Ecto neural progenitor cell (in vitro differentiated cells): ENCODE measurements at places on chromosomes 1 and 21.

GRCh38 chr1:87683196-87683956 lies 354.7 kb downstream of the LMO4 start:
- no peak for DNase-seq

- no peak for DNase-seq
Observed at GRCh38 chr1:29974316-29974724, 738.0 kb downstream of the PTPRU start.

GRCh38 chr21:25838809-25839208 lies 104.0 kb downstream of the GABPA start:
- no peak for DNase-seq

- DNase-seq = peak; percentile 83
Observed at GRCh38 chr21:44299458-44300261, at the start of gene PFKL. Gene PFKL, plus strand, starts transcription at chr21:44300053. Its CDS starts 53 bp downstream, at chr21:44300106.

DNA sequence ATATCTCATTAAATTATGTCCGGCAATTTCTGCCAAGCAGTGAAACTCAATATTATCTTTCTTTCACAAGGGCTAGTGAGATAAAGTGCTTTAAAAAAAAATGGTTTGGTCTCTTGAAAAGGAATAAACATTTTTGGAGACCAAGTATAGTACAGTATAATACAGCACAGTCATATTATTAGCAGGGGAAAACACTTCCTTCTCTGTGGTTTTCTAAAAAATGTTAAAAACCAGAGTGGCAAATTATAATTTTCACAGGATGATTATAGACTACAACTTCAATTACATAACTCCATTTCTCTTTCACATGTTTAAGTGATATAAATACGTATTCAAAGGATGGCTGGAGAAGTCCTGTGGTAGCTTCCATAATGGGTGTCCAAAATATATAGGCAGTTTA lies 170.3 kb upstream of the DMRTA2 start:
- no peak for DNase-seq

- DNase-seq = no peak
Observed at GRCh38 chr1:89888480-89889322, 67.9 kb downstream of the LRRC8D start.

GRCh38 chr1:184359909-184360308 lies 26.9 kb upstream of the C1orf21 start:
- DNase-seq = no peak

- DNase-seq = no peak
Observed at GRCh38 chr1:156480016-156480370, 20.6 kb downstream of the MEF2D start.

- DNase-seq = no peak
Observed at GRCh38 chr1:200873671-200874397, 1.1 kb downstream of the GPR25 start.

GRCh38 chr1:43914576-43915525 lies 18.8 kb upstream of the ARTN start:
- no peak for DNase-seq

DNA sequence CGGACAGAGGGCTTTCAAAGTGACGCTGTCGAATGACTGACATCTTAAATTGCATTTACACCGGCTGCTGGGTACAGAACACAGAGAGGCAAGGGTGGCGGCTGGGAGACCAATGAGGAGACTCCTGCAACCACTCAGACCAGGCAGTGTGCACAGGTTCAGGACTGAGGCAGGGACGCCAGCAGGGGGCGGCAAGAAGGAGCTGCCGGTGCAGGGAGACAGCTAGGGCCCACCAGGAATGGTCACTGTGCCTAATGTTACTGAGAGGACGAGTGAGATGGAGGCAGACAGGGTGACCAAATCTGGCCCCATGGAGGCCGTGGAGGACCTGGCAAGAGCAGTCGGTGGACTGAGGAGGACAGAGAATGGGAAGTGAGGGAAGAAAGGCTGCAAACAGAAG lies 23.5 kb downstream of the GLIS1 start:
- peak; percentile 80 for DNase-seq

DNA sequence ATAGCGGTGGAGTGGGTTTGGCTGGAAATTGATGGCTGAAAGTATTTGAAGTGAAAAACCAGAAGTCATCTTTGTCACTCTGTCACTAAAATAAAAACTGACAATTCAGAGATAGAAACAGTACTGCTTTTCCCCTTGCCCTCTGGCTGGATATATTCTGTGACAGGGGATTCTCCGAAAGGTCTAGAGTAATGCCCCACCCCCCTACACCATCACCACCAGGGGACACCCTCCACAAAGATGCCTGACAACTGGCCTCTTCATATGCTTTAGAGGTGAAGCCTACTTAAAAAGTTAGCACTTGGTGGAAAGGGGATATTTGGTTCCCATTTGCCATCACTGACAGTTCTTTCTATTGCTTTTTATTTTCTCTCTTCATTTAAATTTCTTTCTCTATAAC lies 73.5 kb downstream of the SGIP1 start:
- no peak for DNase-seq

GRCh38 chr1:60367532-60367931 lies 294.0 kb upstream of the C1orf87 start:
- peak; percentile 44 for DNase-seq

GRCh38 chr1:30525631-30525970 lies 197.8 kb downstream of the MATN1 start:
- DNase-seq = no peak

DNA sequence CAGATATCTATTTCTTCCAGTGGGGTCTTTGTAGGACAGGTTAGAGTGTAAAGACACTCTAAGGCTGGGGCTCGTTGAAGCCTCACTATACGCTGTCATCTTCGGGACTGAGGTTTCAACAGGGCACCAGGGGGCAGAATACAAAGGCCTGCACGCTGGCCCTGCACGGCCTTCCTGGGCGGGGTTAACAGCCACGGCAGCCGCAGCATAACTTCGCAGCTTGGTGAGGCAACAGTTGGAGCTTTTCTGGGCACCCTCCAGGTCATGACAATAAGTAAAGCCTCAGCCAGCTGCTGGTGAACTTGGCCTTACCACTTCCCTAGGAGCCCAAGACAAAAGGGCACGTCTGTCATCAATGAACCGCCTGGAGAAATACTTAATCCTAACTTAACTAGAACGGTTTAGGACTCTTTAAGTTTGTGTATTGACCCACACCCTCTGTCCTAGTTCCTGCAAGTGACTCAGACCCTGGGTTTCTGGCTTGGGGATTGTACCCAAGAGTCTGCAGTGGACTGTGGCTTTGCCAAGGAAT lies 2.3 kb upstream of the RUNX1 start:
- DNase-seq = peak; percentile 79

- DNase-seq = no peak
Observed at GRCh38 chr1:202638019-202638700, 72.1 kb downstream of the SYT2 start.

- no peak for DNase-seq
Observed at GRCh38 chr1:215539803-215540570, 27.1 kb upstream of the KCTD3 start.

DNA sequence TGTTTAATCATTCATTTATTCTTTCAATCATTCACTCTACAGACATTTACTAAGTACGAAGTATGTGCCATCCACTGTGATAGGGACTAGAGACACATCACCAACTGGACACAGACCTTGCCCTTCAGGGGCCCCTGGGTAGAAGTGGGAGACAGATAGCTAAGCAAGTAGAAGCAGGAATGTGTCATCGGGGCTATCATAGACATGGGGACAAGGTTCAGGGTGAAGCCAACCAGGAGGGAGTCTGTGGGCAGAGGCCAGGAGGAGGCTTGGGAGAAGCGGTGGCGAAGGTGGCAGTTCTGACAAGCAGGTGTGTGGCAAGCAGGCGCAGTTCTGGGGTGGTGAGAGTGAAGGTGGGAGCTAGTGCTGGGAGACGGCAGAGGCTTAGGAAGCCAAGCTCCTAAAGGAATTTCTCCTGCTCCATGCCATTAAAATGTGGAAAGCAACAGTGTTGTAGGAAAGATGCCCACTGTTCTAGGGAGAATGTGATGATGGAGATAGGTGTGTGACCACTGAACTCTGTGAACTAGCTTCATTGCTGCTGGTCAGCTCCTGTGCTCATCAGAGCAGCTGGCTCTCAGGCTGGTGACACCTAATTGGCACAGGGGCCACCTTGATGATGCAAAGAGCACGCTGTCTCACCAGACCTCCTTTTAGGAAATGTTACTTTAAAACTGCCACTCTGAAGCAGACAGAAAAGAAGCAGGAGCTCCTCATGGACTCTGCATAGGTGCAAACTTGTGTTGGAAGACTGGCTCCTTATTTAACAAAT lies 79.7 kb upstream of the LPGAT1 start:
- no peak for DNase-seq

GRCh38 chr21:16608209-16608830 lies 878.5 kb downstream of the USP25 start:
- DNase-seq = no peak

DNA sequence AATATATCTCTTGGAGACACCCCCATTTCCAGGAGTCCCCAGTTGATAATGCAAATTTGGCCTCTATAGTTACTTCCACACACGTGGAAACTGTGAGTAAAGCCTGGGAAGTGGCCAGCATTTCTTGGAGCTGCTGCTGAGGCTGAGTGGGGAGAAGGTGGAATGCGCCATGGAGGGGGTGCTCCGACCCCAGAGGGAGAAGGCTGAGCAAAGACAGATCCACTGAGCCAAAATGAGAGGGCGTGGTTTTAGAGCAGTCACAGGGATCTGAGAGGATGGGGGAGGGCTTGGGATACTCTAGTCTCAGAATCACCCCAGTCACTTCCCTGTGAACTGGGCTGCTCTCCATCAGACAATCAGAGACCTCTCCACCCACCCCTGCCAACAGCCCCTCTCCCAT lies 38.7 kb downstream of the TRIM62 start:
- no peak for DNase-seq

GRCh38 chr1:108502138-108502537 lies 52.0 kb downstream of the NBPF6 start:
- no peak for DNase-seq

DNA sequence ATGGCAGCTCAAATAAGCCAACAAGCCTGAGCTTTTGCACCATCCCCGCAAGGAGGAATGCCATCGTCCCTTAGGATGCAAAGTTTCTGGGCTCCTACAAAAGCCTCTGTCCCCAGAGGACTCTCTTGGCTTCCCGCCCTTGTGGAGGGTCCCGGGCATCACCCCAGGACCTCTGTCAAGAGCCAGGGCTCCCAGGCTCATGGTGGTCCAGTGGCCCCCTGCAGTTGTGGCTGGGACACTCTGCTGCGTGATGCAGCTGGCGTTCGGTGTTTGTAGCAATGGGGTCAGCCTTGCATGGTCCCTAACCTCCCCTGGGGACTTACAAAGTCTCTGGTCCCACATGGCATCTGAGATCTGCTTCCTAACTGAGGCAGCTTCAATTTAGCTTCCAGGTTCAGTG lies 104.7 kb downstream of the RIPK4 start:
- no peak for DNase-seq

DNA sequence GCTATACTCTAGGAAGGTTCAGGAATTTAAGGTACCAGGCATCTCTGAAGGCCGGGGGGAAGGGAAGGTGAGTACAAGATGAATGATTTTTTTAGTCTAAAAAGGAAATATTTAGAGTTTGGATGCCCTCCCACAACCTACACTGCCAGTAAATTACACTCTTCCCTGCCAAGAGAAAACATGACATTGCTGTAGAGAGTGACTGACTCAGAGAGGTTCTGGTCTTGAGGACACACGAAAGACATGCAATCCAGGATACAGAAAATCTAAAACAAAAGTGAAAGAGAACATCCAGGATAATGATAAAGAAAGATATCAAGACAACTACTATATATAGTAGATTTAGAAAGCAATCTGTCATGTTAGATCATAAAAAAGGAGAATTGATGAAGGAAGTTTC lies 200.5 kb downstream of the TYW3 start:
- DNase-seq = no peak
